ENCODE measurements at places on chromosomes 7 and 10. TPM values are rescaled to one million over a fixed set of nuclear protein-coding genes. Genes with fewer than 3 reads are reported as not detected.

DNA sequence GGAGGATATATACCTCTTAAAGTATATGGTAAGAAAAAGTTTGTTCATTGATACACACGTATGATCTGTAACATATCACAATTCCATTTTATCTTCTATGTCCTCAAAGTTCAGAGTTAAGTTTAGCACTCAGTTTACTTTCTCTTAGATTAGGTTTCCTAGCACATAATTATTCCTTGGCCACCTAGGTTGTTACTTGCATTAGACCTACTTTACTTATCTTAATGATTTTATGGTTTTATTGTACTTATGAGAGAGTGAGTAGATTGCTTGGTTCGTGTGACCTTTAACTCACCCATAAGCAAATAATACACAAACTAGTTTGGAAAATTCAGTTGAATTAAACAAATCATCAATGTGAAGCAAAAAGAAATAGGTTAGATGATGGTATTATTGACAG is 33.9 kb upstream of the SP4 start:
- DNase-seq, result no peak

EBF3 gene
- 4.0 TPM for total RNA-seq

GRCh38 chr10:82266438-82266837 is 391.4 kb downstream of the NRG3 start:
- DNase-seq, result no peak

DNA sequence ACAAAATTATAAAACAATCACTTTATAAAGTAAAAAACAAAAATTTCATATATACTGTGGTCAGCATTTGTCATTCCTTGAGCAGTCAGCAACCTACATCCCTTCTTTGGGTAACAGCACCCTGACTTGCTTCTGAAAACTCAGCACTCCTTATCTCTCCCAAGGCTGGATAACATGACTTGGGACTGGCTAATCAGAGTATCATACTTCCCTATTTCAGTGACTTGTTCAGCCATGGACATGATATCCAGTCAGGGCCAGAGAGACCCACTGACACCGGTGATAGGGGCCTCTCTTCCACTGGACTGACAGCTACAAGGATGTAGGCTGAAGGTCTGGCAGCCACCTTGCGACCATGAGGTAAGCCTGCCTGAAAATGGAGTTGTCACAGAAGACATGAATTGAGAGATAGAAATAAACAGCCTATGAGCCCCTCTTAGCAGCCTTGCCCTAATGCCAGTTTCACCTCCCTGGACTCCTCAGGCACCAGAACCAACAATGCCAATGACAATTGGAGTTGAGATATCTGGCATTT is 84.4 kb upstream of the NEBL start:
- DNase-seq, result no peak

SPDYE16 gene
- not detected for total RNA-seq

DNA sequence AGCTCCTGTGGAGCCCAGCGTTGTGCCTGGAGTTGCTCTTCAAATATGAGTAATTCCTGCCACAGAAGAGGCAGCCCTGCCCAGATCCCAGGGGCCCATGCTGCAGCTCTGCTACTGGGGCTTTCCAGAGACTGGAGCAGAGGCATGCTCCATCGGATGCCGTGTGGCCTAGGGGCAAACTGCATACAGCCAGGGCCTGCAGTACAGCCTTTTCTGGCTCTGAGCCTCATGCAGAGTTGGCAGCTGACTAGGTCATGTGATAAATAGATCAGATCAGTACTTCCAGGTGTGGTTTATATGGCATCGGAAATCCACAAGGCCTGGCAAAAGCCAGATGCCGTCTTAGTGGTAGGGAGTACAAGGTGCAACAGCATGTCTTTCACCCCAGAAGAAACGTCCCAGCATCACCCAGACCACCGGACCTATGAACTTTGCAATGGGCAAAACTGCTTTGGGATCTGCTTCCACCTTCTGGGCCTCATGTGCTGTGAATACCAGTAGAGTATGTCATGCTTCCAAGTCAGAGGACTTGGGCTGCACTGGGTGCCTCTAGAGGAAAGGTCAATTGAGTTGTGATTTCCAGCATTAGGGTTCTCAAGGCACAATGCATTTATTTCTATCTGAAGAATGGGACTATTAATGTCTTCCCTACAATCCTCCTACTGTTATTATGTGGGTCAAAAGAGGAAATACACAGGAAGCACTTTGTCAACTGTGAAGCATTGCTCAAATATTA is 250.7 kb upstream of the ZNF32 start:
- DNase-seq, result no peak

GRCh38 chr7:82406937-82407336 is 36.6 kb downstream of the CACNA2D1 start:
- DNase-seq, result no peak

GRCh38 chr7:42763137-42763551 is 148.7 kb downstream of the C7orf25 start:
- no peak for DNase-seq

ASCC1 gene
- 21.3 TPM for total RNA-seq

TET1 gene
- total RNA-seq, result 6.5 TPM

HOXA6 gene
- total RNA-seq, result 3.8 TPM

GRCh38 chr7:74275401-74275881 is 13.8 kb upstream of the CLIP2 start:
- no peak for DNase-seq

DNA sequence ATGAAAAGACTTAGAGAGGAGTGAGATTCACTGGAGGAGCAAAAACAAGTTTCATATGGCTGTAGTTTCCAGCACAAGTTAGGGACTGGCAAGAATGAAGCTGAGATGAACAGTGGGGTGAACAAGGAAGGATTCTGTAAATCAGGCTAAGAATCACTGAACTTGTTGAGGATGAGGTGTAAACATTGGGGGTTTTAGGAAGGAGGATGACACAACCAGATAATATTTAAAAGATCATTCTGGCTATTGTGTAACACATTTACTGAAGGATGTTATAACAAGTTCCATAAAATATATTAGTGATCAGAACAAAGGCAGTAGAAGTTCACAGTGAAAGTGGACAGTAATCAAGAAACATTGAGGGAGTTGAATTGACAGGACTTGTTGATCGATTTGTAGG is 68.9 kb downstream of the CD36 start:
- DNase-seq, result no peak
